Stimulated activated CD4-positive, alpha-beta T cell treated with anti-CD3 and anti-CD28 coated beads, Interleukin-12 subunit alpha, Interleukin-12 subunit beta, amount 100 ng/mL, for 4 hours (primary cell): ENCODE measurements at places on chromosomes 2 and 18.

DNA sequence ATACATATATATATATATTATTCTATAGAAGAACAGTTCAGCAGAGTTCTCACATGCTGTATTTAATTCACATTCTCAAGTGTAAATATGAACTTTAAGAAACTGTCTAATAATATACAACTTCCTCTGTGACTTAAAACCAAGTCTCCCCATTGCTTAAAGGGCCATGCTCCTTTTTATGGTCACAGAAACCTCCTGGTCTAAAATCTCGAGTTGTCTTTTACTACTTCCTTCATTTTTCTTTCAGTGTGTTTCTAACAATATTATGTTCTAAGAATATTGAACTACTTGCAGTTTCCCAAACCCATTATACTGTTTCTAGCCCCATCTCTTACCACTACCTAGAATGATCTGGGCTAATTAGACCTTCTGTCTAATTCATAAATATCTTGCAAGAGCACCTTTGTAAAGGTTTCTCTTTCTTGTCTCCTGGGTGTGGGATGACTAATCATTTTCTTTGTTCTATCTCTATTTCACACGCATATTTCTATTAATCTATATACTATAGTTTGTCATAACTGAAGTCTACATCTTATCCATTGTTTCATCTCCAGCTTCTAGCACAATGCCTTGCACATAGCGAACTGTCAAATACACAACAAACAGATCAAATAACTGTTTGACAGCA lies 48.8 kb downstream of the ERBB4 start:
- no peak for DNase-seq

- DNase-seq = no peak
These were observed 82.8 kb downstream of the SLC25A12 start for GRCh38 chr2:171811245-171811628.

- no peak for DNase-seq
These were observed 236.3 kb upstream of the RASGRP3 start for GRCh38 chr2:33240178-33240577.

DNA sequence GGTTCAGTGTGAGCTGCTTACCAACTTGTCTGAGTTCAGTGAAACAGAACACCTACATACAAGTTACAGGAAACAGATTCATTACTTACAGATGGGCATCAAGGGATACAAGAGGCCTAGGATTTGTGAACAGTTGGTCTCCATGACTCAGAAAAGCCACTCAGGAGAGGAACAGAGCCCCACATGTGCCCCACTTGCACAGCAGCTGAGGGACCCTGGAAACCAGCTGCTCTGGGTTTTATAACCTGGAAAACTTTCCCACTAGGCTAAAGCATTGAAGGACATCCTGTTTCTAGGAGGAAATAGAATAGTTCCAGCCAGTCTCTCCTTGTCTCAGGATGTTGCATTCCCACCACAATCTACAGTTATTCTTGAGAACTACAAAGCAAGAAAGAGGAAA lies 530.0 kb downstream of the ZNF804A start:
- DNase-seq = no peak

DNA sequence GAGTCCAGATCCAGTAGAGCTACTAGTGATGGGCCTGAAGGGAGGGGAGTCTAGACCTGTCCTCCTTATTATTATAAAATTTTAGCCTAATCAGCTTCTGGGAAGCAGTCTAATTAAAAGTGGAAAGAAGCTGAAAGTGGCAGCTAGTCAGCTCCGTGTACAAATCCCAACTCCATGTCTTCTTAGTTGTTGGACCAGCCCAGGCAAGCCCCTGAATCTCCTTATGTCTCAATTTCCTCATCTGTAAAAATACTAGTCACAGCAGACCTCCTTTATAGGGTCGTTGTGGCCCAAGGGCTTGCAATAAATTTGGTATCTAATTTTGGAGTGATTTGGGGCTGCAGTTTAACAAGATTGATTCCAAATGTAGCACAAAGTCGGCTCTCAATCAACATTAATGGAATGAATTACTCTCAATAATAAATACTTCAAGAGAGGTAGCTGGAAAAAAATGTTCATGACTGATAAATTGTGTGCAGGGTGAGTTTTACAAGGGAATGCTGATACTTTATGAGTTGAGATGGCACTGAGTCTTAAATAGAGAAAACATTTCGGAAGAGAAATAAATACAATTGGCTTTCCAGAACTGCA lies 118.3 kb upstream of the NDUFV2 start:
- no peak for DNase-seq

GRCh38 chr2:224722250-224722649 lies 6.1 kb upstream of the CCDC195 start:
- no peak for DNase-seq

DNA sequence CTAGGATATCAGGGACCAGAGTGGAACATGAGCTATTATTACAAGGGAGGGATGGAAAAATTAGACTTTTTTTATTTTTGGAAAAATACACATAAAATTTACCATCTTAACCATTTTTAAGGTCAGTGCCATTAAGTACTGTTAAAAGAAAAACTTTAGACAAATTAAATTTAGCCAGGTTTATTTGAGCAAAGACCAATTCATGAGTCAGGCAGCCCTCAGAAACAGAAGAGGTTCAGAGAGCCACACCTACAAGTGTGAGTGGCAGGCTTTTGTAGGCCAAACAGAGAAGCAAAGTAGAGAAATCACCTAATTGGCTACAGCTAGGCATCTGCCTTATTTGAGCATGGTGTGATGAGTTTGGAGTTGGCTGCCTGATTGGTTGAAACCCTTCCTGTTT lies 301.3 kb upstream of the RAB12 start:
- DNase-seq = no peak

DNA sequence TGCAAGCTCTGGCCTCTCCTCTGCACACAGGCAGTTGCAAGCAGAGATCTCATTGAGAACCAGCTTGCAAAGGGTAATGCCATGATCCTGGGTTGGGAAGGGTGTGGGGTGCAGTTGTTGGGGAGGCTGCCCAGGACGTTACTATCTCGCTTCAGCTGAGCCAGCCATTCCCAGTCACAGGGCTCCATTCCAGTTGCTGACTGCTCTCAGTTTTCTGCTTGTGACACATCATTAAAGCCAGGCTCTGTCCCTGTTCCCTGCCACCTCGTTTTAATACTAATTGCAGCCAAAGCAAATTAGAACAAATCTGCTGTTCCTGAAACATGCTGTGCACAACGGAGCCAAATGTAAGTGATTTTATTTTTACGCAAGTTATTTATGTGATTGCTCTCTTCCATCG lies 62.5 kb upstream of the SMAD2 start:
- no peak for DNase-seq
